ENCODE measurements at places on chromosomes 12 and 14. TPM values are rescaled to one million over a fixed set of nuclear protein-coding genes. Genes with fewer than 3 reads are reported as not detected.

DNA sequence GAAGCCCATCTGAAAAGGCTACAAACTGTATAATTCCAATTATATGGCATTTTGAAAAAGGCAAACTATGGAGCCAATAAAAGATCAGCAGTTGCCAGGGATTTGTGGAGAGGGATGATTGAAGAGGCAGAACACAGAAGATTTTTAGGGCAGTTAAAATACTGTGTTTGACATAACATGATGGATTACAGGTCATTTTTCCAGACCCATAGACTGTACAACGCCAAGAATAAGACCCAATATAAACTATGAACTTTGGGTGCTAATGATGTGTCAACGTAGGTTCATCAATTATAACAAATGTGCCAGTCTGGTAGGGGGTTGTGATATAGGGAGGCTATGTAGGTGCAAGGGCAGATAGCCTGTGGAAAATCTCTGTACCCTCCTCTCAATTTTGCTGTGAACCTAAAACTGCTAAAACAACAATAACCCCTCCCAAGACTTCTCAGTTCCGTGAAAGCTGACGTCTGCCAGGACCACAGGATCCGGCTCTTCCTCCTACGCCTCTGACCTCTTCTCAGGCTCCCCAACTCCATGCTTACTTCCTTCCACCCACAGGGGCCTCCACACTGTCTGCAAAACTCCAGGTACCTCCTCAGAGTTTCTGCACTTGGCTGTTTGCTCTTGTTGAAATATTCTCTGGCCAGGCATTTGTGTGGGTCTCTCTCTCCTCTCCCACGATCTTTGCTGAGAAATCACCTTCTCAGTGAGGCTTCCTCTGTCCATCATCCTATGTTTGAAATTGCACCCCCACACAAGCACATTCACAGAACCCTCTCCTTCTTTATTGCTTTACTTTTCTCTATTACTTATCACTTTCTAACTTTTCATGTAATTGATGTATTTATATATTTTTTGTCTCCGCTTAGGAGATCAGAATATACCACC is 131.4 kb downstream of the BBS10 start:
- DNase-seq, result no peak

The PGF gene
- 4.7 TPM for total RNA-seq

The CLEC4D gene
- 1.1 TPM for total RNA-seq

- no peak for DNase-seq
Observed at GRCh38 chr12:102317155-102317554, 119.5 kb upstream of the PMCH start.

DNA sequence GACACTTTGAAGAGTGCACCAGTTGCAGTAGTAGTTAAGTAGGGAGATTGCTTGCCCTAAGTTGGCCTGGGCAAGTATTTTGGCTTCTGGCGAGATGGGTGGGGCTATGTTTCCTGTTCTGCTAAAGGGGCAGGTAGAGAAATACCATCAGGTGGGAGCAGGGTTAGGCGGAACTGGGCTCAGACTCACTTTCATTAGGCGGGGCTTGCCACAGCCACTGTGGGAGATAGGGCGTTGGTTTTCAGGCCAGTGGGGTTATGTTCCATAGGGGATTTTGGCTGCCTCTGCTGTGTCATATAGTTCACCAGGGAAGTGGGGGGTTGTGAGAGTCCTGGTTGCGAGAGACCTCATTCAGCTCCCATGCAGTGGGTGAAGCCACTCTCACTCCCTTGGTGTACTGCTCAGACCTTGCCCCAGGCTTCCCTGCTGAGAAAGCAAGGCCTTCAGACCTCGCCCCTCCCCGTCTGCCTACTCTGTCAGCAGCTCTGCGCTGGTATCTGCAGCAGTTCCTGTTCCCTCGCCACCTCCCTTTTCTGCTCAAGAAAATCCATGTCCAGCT is 43.3 kb downstream of the AEBP2 start:
- DNase-seq, result no peak

The KRT83 gene
- not detected for total RNA-seq

- DNase-seq, result no peak
Observed at GRCh38 chr12:10184261-10184843, 5.5 kb downstream of the TMEM52B start.

- no peak for DNase-seq
Observed at GRCh38 chr14:89617481-89618329, 200.7 kb upstream of the FOXN3 start.

DNA sequence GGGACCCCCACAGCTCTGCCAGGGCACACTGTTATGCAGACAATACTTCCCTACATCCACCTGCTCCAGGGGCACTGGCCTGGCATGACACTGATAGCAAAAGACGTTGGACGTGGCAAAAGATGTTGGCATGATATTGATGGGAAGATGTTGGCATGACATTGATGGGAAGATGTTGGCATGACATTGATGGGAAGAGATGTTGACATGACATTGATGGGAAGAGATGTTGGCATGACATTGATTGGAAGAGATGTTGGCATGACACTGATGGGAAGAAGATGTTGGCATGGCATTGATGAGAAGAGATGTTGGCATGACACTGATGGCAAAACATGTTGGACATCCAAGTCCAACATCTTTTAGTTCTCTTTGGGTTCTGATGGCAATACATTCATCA is 11.4 kb upstream of the DEGS2 start:
- DNase-seq, result no peak

- DNase-seq, result no peak
Observed at GRCh38 chr12:68904351-68904962, 28.5 kb downstream of the CPM start.

The WIF1 gene
- total RNA-seq, result 171 TPM

- DNase-seq, result no peak
Observed at GRCh38 chr12:92470608-92471021, 232.2 kb upstream of the PLEKHG7 start.

DNA sequence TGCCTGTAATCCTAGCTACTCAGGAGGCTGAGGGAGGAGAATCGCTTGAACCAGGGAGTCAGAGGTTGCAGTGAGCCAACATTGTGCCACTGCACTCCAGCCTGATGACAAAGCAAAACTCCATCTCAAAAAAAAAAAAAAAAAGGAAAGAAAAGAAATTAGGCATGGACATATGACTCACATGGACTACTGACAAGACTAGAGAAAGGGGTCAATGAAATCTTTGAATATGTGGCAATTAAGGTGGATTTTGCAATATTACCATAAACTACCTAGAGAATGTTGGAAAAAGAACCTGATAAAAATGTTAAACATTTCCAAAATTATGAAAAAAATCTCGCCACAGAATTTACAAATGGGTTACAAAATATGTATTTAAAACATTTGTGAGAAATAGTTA is 873.6 kb downstream of the C12orf50 start:
- no peak for DNase-seq

The TPH2 gene
- not detected for total RNA-seq

- no peak for DNase-seq
Observed at GRCh38 chr12:124458992-124459851, 108.2 kb downstream of the NCOR2 start.

The NT5DC3 gene
- 6.5 TPM for total RNA-seq

The AQP2 gene
- not detected for total RNA-seq

DNA sequence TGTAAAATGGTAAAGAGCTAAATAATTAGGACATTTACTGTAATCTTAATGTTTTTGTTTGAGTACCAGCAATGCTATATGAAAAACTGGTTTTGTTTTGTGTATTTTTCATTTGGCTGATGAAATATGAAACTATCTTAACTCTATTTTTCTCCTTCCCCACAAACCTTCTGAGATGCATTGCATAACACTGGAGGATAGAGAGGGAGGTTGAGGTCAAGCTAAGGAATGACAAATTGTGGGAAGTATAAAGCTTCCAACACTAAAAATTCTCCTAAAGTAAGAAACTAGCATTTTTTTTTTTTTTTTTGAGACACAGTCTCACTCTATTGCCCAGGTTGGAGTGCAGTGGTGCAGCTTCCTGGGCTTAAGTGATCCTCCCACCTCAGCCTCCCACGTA is 31.5 kb upstream of the SRP54 start:
- DNase-seq, result no peak

DNA sequence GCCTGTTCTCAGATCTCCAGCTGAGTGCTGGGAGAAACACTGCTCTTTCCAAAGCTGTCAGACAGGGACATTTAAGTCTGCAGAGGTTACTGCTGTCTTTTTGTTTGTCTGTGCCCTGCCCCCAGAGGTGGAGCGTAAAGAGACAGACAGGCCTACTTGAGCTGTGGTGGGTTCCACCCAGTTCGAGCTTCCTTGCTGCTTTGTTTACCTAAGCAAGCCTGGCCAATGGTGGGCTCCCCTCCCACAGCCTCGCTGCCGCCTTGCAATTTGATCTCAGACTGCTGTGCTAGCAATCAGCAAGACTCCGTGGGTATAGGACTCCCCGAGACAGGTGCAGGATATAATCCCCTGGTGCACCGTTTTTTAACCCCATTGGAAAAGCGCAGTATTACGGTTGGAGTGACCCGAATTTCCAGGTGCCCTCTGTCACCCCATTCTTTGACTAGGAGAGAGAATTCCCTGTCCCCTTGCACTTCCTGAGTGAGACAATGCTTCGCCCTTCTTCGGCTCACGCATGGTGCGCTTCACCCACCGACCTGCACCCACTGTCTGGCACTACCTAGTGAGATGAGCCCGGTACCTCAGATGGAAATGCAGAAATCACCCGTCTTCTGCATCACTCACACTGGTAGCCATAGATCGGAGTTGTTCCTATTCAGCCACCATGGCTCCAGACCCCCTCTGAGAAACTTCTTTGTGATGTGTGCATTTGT is 650.3 kb upstream of the ALG10B start:
- DNase-seq, result peak; percentile 37

DNA sequence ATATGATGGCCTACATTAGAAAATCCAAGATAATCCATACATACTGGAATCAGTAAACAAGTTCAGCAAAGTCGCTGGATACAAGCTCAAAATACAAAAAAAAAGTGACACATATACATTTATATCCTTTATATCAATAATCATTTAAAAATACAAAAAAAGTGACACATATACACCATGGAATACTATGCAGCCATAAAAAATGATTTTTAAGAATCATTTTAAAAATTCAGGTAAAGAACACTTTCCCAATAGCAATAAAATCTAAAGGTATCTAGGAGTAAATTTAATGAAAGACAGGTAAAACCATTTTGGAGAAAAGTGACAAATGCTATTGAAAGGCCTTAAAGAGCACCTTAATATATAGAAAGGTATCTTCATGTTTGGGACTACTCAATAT is 111.9 kb downstream of the NTN4 start:
- no peak for DNase-seq

The NRIP2 gene
- 0.61 TPM for total RNA-seq

- DNase-seq, result no peak
Observed at GRCh38 chr12:113987261-113988063, 21.3 kb upstream of the RBM19 start.

GRCh38 chr14:23364164-23365035 is 572 bp downstream of the EFS start:
- DNase-seq, result no peak

DNA sequence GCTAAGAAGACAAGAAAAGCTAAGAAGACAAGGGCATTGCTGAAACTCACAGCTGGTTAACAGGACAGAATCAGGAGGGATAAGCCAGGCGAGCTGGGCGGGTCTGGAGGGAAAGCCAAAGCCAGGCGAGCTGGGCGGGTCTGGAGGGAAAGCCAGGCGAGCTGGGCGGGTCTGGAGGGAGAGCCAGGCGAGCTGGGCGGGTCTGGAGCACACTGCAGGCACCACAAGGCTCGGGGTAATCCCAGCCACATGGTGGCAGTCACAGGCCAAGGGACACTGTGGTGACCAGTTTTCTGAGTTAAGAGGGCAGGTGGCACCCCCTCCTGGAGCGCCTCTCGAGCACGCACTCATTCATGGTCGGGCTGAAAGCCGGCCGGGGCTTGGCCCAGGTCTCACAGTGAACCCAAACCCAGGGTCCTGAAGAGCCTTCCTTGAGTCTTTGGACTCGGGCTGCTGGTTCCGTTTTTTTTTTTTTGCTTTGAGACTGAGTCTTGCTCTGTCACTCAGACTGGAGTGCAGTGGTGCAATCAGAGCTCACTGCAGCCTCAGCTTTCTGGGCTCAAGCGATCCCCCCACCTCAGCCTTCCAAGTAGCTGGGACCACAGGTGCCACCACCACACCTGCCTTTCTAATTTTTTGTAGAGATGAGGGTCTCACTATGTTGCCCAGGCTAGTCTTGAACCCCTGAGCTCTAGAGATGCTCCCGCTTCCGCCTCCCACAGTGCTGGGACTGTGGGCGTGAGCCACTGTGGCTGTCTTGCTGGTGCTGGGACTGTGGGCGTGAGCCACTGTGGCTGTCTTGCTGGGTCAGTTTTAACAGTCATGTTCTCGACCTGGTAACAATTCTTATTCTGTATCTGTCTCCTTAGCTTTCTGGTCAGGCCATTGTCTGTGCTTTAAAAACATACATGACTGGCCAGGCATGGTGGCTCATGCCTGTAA is 40.2 kb downstream of the HSP90AA1 start:
- peak; percentile 88 for DNase-seq

GRCh38 chr12:3135522-3136461 is 58.6 kb downstream of the TSPAN9 start:
- no peak for DNase-seq

DNA sequence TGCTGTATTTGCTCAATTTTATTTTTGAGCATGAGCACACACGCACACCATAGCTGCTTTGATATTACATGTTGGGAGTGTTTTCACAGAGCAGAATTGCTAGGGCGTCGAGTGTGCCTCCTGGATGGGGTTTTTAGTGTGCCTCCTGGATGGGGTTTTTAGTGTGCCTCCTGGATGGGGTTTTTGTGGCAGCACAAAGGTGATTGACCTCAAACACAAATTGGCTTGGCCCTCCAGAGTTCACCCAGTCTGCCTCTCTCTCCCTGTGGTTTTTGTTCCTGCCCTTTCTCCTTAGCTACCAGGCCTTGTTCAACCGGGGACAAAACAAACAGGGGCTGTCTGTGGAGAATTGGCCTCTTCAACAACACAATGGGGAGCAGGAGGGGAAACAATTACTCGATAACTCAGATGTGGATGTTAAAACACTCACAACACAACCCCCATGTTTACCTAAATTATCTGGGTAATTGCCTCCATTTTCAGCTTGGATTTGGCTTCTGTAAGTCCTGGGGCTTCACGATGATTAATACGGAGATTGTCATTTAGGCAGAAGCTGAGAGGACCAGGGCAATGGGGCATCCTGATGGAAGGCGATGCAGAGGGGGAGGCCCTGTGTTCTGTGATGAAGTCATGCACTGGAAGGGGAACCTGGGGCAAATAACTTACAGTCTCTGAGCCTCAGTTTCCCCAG is 26.9 kb downstream of the TBX3 start:
- DNase-seq, result no peak

- DNase-seq, result peak; percentile 90
Observed at GRCh38 chr12:56258068-56258819, at the start of gene ANKRD52. Gene ANKRD52 (minus strand): TSS chr12:56258384. CDS start chr12:56258269, 115 bp downstream.

DNA sequence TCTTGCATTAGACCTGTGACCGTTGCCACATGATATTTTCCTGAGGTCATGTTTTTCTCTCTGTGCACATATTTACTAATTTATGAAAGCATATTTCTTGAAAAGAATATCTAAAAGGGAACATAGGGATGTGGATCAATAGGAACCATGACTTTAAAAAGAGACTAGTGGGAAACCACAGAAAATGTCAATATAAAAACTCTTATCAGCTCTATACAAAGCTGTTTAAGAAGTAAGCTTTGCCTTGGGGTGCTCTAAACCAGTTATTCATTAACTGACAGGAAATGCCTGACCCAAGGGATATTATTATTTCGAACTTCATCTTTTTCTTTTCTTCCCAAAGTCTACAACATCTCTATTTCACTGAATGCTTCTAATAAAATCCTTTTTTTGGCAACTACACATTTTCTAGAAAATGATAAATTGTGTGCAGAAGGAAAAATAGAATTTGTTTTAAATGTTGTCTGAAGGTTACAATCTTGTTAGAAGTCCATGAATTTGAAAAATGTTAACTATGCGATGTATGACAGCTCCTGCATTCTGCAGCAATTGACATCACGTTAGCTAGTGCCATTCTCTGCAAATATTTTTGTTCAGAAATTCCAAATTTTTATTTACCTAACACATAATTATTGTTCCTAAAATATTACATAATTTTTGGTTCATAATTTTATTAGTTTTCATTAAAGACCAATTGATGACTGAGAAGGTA is 345.0 kb downstream of the SLC16A7 start:
- no peak for DNase-seq

Measured in upper lobe of right lung (tissue), 1 donor.